HepG2 (cell line): ENCODE measurements at places on chromosomes 16 and 17.

DNA sequence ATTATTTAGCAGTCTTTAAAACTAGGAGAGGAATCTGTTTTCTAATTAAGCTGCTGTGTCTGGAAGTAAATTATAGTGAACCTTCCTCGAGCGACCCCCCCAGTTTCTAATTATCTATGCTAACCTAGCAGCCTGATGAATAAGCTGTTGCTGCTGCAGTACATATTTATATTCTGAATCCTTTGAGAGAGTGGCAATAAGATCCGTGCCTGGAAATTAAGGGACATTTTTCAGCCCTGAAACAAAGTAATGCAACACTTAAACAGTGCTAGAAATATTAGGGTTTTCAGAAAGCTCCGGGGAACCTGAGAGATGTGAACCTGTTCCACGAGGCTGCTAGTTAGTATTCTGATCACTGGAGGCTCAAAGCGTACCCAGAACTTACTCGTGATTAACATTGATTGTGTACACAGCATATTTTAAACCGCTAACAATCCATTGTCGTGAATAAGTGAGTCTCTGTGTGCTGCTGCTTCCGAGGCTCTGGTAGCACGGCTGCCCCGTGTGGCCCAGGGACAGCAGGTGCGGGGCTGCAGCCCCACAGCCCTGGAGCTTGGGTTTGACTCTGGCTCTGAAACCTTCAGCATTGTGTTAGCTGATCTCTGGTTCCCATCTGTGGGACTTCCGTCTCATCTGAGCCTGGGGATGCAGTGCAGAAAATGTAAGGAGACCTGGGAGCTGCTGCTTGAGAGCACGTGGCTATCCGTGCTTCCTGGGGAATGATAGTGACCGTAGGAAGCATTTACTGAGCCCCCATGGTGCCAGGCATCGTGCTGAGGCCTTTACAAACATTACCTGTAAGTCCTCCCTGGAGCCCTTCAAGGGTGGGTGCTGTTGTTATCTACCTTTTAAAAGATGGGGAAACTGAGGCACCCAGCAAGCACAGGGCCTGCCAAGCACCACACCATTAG, 190.9 kb upstream of the CHMP6 start:
- no peak for DNase-seq

DNA sequence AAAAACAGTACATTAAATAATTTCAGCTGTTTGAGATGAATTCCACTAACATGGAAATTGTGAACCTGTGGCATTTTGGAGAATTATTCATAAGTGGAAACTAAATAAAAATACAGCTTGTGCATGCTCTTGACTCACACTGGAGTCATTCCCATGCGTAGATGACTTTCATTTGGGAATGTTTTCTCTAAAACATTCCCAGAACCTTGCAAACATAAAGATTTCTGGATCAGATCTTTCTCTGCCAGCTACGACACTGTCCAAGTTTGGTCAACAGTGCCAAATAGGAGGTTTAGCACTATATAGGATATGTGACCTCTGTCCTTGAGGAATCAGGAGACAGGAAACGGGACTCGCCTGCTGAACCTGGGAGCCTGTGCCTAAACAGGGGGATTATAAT, 400.9 kb downstream of the SLC39A11 start:
- DNase-seq = no peak

- DNase-seq = no peak
Observed at GRCh38 chr17:66803474-66803951, 31.4 kb upstream of the CACNG5 start.

GRCh38 chr16:29007730-29008593, 23.1 kb downstream of the LAT start:
- no peak for DNase-seq

DNA sequence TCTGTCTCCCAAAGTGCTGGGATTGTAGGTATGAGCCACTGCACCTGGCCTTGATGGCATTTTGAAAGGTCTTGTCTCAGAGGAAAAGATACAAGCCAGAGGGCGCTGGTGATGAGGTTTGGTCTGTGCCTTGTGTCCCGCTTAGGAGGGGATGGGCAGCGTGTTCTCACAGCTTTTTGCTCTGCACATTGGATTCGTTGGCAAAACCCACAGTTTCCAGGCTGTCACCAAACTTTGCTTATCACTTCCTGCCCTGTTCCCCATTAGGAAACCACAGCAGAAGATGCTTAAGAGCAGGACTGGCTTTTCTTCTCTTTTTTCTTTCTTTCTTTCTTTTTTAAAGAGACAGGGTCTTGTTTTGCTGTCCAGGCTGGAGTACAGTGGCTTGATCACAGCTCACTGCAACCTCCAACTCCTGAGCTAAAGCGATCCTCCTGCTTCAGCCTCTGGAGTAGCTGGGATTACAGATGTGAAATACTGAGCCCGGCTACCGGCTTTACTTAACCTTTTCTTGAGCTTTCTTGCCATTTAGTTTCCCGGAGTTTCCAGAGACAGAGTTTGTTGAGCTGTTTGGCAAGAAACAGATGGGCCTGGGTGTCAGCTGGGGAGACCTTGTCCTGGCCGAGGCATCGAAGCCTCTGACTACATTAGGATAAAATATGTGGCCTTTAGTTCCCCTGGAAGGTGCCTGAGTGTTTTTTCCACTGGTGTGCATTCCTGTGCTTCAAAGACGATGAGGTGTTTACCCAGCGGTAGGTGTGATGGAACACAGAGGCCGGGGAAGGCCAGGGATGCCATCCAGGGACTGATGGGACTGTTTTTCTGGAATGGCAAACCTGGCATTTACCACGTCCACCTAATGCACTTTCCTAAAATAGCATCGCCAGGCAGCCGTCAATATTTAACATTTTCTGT, 112.9 kb downstream of the ABCC1 start:
- DNase-seq = no peak

DNA sequence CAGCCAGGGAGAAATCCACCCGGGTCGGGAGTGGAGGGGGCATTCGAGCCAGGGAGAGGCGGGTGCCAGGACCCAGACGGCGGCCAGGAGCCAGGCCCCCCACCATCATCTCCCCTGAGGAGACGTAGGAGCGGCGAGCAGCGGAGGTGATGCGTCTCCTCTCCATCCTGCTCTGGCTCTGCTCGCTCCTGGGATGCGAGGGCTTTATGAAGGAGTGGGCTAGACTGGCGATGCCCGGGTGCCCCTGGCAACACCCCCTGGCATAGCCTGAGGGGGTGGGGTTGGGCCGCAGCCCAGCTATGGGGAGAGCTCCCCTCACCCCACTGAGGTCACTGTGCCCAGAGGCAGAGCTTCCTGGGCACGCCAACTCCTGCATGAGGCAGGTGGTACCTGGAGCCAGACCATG, at the start of gene GFAP:
Gene GFAP (minus strand): TSS at position 180 of the 406 bp plus-strand sequence. CDS start 14 bp downstream, at position 166.
- no peak for DNase-seq

GRCh38 chr17:50520483-50520882, 12.1 kb upstream of the EPN3 start:
- DNase-seq = no peak

DNA sequence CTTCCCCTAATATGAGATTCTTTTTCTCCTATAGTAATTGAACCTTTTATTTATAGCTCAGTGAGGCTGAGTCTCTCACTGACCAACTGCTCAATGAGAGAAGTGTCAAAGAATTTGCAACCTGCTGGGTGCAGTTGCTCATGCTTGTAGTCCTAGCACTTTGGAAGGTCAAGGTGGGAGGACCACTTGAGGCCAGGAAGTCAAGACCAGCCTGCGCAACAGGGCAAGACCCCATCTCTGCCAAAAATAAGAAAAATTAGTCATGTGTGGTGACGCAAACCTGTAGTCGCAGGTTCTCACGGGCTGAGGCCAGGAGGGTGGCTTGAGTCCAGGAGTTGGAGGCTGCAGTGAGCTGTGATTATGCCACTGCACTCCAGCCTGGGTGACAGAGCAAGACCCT, 30.9 kb upstream of the CRYBA1 start:
- no peak for DNase-seq

DNA sequence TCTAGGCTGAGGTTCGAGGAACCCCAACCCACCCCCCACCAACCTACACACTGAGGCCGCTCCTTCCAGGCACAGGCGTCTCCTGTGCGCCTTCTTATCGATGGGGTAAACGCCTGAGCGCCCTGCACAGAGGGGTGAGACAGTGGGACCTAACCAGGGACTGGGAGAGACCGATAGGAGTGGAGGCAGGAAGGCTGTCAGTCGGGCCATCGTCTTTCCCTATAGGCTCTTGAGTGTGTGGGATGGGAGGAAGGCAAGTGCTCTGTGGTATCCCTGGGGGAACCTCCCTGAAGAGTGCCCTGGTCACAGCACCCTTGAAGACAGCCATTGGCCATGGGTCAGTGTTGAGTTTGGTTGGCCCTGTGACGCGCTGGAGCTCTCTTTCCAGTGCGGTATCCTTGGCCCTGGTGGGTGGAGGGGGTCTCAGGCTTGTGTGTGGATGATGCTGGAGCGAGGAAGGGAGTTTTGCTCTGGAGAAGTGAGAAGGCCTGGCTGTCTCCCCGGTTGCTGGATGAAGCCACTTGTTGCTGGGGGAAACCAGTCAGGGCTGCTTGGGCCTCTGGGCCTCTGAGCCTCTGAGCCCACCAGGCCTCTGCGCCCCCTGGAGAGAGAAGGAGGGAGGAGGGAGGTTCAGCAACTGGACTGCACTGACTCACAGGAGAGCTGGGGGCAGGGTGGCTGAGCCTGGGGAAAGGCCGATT, 1.7 kb downstream of the GPRC5C start:
- DNase-seq = peak; percentile 72

DNA sequence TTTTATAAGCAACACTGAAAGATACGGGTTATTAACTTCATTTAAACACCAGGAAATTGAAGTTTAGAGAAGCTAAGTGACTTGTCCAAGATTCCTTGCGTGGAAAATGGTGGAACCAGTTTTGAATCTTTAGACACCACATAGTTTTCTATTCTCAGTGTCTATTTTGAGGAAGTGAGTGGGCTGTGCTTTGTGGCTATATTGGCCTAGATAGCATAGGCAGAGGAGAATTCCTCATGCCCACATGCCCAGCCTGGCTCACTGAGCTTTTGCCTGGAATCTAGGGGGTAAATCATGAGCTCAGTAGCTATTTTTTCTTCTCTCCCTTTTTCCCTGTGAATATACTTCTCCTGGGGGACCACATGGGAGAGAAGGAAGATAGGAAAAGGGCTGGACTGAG, 431.3 kb downstream of the HS3ST3B1 start:
- DNase-seq = no peak

- DNase-seq = no peak
Observed at GRCh38 chr17:78959803-78960202, 19.9 kb downstream of the LGALS3BP start.

DNA sequence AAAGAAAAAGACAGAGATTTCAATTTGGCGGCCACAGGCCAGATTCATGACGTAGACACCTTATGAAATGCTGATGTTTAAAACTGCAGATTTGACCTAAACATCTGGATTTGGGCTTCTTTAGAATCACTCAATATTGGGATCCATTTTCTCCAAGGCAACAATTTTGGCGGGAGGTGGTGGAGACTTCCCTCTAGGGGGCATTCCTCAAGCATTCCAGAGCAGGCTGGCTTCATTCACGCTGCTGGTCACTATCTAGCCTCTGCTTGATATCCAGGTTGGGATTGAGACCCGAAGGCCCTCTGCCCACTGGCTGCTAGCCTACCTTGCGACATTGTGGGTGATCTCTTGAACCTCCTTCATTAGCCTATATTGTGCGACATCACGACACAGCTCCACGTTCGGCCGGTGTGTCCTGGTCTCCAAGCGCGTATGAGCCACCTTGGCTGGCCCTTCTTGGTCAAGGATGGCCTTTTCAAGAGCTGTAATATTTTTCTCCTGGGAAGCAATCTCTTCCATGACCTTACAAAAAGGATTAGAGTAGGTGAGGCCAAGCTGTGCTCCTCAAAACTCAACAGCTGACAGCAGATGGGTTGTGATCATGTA, 24.5 kb downstream of the FBXO39 start:
- no peak for DNase-seq

- DNase-seq = no peak
Observed at GRCh38 chr17:50945779-50946222, 79.6 kb upstream of the TOB1 start.

GRCh38 chr17:58060596-58061191, 22.5 kb upstream of the DYNLL2 start:
- no peak for DNase-seq

GRCh38 chr17:81448950-81449349, 53.7 kb downstream of the BAHCC1 start:
- DNase-seq = no peak

GRCh38 chr16:78324649-78325285, 225.3 kb downstream of the WWOX start:
- peak; percentile 16 for DNase-seq

GRCh38 chr17:19533718-19534561, at the start of gene SLC47A1:
Gene SLC47A1, plus strand, starts transcription at chr17:19533854. Its CDS starts 86 bp downstream, at chr17:19533940.
- DNase-seq = peak; percentile 58

DNA sequence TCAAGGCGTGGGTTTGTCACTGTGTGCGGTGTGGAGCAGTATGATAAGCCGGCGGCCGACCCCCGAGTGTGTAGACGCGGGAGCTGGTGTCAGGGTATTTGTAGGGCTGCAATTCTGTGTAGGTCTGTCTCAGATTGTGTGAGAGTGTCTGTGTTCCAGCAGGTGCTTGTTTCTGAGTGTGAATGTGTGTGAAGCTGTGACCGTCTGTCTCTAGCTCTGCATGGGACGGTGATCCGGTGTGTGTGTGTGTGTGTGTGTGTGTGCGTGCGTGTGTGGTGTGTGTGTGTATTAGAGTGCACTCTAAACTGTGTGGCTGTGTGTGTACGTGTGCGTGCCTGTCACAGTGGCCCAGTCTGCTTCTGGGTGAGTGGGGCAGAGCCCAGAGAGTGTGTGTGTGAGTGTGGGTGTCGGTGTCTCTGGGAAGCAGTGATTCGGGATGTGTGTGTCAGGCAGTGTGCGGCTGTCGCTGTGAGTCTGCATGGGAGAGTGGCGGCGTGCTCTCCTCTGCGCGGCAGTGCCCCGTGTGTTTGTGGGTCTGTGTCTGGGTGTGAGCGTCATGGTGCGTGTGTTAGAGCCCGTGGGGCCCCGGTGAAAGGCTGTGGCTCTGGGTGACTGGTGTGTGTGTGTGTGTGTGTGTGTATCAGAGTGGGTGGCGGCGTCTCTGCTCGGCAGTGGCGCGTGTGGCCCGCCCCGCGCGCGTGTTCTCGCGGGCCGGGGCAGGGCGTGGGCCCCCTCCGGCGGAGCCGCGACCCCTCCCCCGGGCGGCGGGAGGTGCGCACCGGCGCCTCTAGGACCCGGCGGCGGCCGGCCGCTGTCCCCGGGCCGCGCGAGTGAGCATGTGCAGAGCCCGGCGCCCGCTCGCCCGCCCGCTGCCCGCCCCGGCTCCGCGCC, at the start of gene WSCD1:
Gene WSCD1 (plus strand): TSS at position 841 of the 891 bp plus-strand sequence. CDS start 10,280 bp downstream, outside the sequence.
- no peak for DNase-seq

DNA sequence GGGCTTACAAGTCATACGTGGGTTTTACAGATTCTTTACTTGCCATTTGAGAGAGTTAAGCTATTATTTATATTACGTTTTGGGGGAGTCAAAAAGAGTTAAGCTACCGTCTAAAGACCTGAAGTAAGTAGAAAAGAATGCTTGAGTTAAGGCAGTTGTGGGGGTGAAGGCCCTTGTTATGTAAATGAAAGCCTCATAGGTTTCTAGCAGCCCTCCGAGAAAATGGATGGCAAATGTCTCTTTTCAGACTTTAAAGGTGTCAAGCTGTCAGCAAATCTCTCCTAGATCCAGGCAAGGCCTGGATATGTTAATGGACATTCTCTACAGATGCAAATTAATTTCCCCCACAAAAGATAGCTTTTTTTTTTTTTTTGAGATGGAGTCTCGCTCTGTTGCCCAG, 7.2 kb upstream of the EIF4A3 start:
- no peak for DNase-seq

- no peak for DNase-seq
Observed at GRCh38 chr16:89893642-89894548, 20.5 kb downstream of the TCF25 start.

- no peak for DNase-seq
Observed at GRCh38 chr16:28937222-28937876, 5.6 kb downstream of the CD19 start.
